ENCODE measurements at places on chromosomes 5 and 9.

DNA sequence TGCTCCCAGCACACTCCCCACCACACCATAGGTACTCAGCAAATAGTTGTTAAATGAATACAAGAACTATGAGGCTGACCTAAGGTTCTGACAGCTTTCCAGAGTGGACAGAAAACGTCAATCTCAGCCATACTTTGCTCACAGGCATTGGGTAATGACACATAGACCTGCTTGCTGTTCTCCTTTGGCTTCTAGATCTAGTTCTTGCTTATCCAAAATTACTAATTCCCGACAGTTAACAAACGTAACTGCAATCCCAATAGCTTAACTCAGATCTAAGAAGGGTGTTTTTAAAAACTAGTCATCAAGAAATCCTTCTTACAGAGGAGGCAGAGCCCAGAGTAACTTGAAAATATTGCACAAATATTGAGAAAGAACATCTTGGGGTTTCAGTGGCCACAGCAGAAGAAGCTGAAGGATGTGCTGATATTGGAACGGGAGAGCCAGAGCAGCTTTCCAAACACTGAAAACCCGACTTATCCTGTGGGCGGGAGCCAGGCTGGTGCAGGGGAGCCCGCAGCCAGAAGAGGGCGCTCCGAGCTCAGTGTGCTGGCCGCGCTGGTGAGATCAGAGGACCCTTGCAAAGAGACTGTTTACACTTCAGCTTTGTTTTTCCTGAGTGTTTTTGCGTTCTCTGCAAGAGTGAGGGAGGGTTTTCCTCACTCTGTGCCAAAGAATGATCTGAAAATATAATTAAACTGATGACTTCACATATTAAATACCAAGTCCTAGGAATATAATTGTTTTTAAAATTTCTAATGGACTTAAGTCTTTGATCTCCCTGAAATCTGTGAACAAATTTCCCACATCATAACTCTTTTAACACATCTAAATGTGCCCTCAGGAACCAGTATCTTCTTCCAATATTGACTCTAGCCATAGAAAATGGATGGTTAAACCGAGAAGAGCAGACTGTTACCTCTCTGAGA, 30.3 kb downstream of the FGF1 start:
- DNase-seq, result no peak

DNA sequence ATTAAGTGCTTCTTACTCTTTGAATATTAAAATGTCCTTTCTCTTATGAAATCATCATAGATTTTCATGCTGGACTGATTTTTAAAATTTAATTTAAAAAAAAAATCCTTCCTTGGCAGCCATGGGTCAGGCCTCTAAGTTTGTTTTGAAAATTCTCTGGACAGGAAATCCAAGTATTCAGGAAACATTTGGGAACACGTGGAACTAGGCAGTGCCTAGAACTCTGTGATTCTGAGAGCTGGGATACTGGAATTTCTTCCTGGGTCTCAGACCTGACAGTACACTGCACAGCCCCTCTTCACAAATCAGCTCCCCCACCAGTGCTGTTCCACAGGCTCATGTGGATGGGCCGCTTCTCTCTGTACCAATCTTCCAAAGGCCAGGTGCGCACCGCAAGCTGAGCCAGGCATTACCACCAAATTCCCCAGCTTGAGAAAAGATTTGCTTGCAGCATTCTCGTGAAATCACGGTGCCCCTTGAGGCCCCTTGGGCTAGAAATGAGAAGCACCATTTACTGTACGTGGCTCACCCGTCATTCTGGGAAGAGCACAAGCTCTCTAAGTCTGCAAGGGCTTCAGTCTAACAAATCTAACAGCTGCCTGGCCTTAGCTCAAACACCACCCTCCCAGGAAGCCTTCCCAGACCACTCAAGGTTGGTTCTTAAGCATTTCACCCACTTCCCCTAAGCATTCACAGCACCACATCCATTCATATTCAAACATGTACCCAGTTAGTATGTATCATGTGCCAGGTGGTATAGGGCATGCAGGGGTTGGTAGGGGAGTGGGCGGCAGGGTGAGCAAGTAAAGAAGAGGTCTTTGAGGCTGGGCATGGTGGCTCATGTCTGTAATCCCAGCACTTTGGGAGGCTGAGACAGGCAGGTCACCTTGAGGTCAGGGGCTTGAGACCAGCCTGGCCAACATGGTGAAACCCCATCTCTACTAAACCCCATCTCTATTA, 26.5 kb downstream of the B4GALT1 start:
- no peak for DNase-seq

GRCh38 chr5:50863534-50864170, 197.2 kb downstream of the PARP8 start:
- DNase-seq, result no peak

- no peak for DNase-seq
These were observed 211.6 kb downstream of the MSX2 start for GRCh38 chr5:174935854-174936474.

- DNase-seq, result no peak
These were observed 1.1 kb downstream of the MTMR12 start for GRCh38 chr5:32311404-32312196.

GRCh38 chr9:130599625-130600024, 20.2 kb downstream of the FUBP3 start:
- no peak for DNase-seq

Data from GM12864 (cell line).